ENCODE measurements at places on chromosomes 3 and 15.

DNA sequence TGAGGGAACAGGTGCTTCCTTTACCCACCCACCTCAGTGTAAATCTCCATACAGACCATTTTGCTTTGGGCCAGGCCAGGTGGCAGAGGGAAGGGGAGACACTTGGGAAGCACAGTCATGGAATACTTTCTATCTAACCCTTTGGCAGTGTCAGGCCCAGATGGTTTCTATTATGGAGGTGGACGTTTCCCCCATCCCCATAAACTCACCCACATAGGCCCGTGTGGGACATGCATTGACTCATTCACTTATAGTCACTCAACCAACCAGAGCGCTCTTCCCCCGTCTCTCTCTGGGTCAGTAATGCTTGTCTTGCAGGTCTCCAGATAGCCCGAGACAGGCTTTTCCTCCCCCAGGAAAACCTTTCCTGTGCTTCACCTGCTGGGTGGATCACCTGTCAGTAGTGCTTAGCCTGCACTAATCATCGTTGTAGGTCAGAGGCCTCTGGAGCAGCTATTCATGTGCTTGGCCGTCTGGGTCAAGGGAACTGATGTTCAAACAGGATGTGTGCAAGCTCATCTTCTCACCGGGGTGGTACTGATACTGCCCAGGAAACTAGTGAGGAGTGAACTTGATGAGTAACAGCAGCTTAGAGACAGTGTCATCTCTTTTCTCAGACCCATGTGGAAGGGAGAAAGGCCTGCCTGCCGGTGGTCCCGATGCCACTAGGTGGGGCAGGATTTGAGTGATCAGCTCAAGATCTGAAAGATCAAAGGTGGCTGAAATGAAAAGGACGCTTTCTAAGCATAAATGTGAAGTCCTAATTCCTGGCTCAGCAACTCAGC, 67.1 kb downstream of the CEMIP start:
- DNase-seq, result no peak

GRCh38 chr3:171321559-171322360, 138.4 kb downstream of the TNIK start:
- DNase-seq, result no peak

GRCh38 chr3:49839193-49839809, 17.1 kb downstream of the TRAIP start:
- peak; percentile 89 for DNase-seq

- DNase-seq, result no peak
Measured at GRCh38 chr3:190384309-190384756, 3.6 kb upstream of the CLDN16 start.

GRCh38 chr3:193590088-193590856, 2.7 kb upstream of the OPA1 start:
- DNase-seq, result no peak

- no peak for DNase-seq
Measured at GRCh38 chr15:48006031-48006511, 114.7 kb upstream of the SLC24A5 start.

DNA sequence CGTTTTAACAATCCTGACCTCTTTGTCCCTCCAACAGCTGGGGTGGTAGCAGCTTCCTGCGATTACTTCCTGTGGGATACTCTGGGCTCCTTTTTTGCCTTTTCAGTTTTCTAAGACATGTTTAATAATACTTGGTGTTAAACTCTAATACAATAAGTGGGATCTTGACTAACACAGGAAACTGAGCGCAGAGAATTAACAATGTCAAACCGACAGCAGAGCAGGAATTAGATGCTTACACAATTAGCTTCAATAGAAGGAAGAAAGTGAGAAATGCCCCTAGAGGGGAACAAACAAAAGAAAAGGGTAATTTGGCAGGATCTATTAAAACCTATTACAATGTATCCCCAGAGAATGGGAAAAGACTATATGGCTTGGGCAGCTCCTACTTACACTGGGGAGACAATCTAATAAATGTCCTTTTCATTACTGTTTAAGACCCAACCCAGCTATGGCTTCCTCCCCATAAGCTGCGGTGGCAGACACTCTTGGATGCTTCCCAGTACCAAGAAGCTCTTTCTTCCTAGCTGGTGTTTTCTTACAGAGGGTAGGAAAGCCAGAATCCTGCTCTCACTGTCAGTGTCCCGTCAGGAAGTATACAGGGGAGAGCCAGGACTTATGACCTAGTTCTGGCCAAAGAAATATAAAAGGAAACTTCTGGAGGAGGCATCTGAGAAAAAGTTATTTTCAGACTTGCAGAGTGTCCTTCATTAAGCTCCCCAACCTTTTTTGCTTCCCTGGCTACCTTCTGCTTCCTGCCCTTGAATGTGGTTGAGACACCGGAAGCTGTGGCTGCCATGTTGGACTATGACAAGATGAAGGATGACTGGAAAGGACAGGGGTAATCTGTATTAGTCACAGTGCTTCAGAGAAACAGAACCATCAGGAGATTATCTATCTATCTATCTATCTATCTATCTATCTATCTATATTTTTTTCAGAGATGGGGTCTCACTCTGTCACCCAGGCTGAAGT, 194.1 kb upstream of the KBTBD8 start:
- DNase-seq, result no peak

DNA sequence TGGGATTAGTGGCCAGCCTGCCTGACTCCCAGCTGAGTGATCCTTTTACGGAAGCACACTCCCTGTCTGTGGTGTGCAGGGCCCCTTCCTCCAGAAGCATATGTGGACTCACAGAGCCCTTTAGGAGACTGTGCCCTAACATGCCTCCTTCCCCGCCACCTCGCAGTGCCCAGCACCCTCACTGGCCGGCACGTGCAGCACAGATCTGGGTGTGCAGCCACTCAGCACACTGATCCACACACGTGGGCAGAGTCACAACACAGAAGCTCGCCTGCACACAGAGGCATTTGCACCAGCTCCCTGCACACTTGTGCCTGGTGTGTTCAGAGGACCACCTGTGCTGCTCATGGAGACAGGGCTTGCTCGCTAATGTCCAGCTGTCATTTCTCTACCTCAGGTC, 23.6 kb upstream of the CSPG4 start:
- no peak for DNase-seq

- DNase-seq, result no peak
Measured at GRCh38 chr15:90062462-90062932, 39.8 kb downstream of the IDH2 start.

- DNase-seq, result peak; percentile 43
Measured at GRCh38 chr15:31128919-31129768, 27.6 kb upstream of the TRPM1 start.

- DNase-seq, result no peak
Measured at GRCh38 chr3:119227070-119227850, 13.4 kb downstream of the B4GALT4 start.

DNA sequence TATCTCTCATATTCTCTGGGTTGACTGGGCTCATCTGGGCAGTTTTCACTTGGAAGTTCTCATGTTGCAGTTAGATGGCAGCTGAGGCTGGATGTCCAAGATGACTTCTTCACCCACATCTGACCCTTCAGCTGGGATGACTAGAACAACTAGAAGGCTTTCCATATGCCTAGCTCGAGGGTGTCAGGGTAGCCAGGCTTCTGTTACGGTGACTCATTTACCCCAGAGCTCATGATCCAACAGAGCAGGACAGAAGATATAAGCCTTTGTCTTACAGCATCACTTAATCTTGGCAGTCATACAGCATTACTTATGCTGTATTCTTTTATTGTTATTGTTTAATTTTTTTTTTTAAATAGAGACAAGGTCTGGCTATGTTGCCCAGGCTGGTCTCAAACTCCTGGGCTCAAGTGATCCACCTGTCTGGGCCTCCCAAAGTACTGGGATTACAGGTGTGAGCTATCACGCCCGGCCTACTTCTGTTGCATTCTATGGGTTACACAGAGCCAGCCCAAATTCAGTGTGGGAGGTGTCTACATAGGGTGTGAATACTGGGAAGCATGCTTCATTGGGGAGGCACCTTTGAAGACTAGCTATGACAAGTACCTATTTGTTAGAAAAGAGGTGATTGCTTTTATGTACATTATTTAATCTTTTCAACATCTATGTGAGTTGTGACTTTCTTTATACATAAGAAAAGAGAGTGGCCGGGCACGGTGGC, 10.7 kb downstream of the HMCES start:
- DNase-seq, result no peak

DNA sequence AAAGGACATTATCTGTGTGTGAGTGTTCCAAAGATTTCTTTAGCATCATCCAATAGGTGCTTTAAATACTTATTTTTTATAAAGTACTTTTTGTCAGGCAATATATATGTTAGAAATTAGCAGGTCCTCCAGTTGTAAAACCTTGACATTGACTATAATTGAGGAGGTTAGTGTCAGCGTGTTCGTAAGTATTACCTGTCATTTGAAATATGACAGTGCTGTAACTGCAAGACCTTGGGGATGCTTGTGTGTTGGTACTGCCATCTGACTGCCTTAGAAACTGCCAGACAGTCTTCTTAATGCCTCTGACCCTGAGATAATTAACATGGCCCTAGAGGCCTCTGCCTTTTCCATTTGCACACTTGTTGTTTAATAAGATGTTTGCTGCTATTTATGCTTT, 170.7 kb downstream of the NAALADL2 start:
- no peak for DNase-seq
